ENCODE measurements at places on chromosomes 2 and 18.

- DNase-seq, result no peak
Observed at GRCh38 chr2:106147665-106148064, 46.4 kb downstream of the UXS1 start.

DNA sequence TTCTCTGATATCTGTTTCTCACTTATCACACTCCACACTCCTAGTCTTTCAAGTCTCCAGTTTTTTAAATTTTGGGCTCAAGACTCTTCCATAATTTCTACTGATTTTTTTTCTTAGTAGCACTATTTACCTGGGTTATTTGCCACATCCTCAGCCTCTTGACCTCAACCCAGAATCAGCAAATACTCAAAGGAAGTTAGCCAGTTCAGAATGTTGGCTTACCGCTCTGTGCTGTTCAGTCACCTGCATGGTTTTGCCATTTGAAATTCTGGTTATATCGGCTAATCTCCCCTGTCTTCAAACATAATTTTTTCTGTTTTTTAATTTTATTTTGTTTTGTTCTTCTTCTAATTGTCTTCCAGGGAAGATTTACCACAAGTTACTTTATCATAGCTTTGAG is 412.6 kb downstream of the PTH2R start:
- no peak for DNase-seq

- no peak for DNase-seq
Observed at GRCh38 chr18:59068276-59069071, 71.2 kb upstream of the SEC11C start.

- DNase-seq, result no peak
Observed at GRCh38 chr2:67896076-67896475, 166.7 kb downstream of the C1D start.

DNA sequence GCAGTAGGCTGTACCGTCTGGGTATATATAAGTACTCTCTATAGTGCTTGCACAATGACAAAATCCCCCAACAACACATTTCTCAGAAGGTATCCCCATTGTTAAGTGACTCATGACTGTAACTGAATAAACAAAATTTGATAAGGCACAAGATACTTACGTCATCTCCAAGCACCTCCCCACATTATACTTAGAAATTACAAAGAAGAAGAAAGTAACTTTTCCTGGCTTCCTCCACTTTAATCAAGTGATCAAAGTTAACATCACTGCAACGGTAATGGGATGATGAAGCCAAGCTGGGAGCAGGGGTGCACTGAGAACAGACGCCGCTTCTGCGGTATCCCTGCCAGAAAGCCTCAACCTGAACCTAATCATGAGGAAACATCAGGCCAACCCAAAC is 9.7 kb downstream of the TNS1 start:
- DNase-seq, result no peak

DNA sequence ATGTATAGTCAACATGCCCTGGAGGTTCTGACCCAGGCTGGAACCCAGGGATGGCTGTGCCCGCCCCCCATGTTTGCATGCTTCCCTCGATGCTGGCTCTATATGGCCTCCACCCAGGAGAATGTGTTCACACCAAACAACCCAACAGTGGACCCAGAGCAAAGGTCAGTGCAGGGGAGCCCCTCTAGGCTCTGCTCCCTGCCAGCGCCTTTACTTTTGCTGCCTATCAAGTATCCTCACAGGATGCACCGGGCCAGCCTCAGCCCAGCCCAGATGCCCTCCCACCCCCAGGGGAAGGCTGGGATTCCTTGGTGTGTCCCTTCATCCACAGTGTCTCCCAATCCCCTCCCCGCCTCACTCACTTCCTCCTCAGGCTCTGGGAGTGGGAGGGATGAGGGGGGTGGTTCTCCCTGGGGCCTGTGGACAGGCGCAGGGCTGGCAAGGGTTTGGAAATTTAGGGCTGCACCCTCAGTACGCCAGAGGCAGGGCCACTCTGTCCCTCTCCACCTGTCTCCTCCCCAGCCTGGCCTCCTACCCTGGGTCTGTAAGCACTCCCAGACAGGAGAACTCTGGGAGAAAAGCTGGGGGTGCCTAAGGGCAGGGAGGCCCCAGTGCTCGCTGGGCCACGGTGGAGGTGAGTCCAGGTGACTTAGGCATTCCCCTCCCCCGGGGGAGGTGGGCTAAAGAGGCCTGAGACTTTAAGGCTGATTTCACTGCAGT is 2.3 kb downstream of the ATP6V1B1 start:
- no peak for DNase-seq

GRCh38 chr2:201244829-201245228 is 15.5 kb upstream of the CASP8 start:
- DNase-seq, result no peak

- no peak for DNase-seq
Observed at GRCh38 chr2:71816815-71817214, 330.8 kb downstream of the CYP26B1 start.

- DNase-seq, result no peak
Observed at GRCh38 chr2:239005586-239005985, 157.7 kb downstream of the TWIST2 start.

GRCh38 chr2:26347286-26347865 is 787 bp upstream of the ADGRF3 start:
- no peak for DNase-seq

- DNase-seq, result no peak
Observed at GRCh38 chr2:177397481-177398289, 5.1 kb downstream of the AGPS start.

- no peak for DNase-seq
Observed at GRCh38 chr2:219547621-219548020, 3.8 kb downstream of the TMEM198 start.

GRCh38 chr18:67520351-67520921 is 3.9 kb upstream of the DSEL start:
- DNase-seq, result no peak

GRCh38 chr2:62467475-62468321 is 38.3 kb downstream of the TMEM17 start:
- DNase-seq, result no peak

DNA sequence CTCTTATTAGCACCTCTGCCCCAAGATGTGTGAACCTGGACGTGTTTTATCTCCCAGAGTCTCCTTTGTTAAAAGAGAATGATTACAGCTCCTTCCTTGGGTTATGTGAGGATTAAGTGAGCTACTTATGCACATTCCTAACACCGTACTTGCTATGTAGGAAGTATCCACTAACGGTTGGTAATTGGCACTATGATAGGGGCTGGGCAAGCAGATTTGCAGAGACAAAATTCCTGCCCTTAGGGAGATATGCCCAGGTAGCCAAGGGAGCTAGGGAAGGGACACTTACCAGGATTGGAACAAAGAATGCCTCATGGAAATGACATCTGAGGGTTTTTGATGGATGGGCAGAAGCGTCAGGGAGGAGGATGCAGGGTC is 11.5 kb upstream of the ALPK2 start:
- DNase-seq, result no peak

GRCh38 chr2:164597983-164598382 is 23.3 kb downstream of the GRB14 start:
- no peak for DNase-seq

DNA sequence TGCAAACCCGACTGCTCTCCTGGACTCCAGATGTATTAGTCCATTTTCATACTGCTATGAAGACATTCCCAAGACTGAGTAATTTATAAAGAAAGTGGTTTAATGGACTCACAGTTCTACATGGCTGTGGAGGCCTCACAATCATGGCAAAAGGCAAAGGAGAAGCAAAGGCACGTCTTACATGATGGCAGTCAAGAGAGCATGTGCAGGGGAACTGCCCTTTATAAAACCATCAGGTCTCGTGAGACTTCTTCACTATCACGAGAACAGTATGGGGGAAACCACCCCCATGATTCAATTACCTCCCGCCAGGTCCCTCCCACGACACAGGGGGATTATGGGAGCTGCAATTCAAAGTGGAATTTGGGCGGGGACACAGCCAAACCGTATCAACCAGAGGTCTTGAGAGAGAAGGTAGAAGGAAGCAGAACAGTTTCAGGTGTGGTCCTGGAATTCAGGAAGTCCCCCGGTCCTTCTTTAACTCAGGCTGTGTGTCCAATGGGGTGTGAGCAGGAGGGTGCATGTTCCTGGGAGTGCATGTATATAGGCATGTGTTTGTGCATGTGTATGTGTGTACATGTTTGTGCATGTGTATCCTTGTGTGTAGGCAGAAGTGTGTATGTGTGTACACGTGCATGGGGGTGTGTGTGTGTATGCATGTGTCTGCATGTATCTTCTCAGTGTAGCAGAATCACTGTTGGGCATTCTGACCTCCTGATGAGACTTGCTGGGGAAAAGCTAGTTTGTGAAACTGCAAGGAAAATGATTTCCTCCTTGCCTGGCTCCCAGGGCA is 46.2 kb downstream of the GREB1 start:
- DNase-seq, result no peak

GRCh38 chr18:28065793-28066186 is 111.1 kb downstream of the CDH2 start:
- no peak for DNase-seq

DNA sequence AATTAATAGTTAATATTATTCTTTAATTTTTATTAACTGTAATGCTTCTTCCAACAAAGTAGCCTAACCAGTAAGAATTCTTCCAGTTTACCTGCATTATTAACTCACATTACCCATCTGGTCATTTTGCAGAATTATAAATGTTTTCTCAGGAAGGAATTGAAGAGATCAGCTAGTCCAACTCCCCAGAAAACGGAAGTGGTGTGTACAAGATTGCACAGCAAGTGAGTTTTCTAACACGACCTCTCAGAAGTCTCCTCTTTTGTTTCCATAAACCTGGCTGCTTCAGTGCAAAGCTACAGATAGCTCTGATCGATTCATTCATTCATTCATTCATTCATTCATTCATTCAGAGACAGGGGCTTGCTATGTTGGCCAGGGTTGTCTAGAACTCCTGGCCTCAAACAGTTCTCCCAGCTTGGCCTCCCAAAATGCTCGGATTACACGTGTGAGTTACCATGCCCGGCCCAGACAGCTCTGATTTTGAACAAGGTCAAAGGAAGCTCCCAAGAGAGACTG is 128.8 kb upstream of the REV1 start:
- DNase-seq, result no peak

- DNase-seq, result no peak
Observed at GRCh38 chr2:95380280-95380679, 22.2 kb upstream of the FAHD2A start.

DNA sequence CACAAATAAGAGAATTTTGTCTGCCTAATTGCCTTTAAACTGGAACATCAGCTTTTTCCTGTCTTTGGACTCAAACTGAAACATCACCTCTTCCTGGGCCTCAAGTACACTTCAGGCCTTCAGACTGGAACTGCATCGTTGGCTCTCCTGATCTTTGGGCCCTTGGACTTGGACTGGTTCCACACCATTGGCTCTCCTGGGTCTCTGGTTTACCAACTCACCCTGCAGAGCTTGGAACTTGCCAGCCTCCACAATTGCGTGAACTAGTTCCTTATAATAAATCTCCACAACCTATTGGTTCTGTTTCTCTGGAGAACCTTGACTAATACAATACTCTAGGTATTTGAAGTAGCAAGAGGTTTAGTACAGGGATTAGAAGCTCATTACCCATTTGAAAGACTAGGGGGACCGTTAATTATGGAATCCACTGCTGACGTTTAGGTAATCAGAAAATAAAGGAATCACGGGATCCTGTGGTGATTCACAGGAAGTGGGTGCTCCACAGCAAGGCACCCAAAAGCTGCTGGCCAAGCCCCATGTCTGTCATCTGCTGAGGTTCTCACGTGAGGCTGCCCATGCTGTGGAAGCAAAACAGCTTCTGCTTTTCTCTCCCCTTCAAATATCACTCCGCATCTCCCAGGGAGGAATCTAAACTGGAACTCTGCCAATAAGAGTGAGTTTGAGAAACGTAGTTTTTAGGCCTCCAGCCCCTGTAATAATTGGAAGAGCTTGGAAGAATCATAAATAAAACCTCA is 20.0 kb upstream of the SGPP2 start:
- no peak for DNase-seq

DNA sequence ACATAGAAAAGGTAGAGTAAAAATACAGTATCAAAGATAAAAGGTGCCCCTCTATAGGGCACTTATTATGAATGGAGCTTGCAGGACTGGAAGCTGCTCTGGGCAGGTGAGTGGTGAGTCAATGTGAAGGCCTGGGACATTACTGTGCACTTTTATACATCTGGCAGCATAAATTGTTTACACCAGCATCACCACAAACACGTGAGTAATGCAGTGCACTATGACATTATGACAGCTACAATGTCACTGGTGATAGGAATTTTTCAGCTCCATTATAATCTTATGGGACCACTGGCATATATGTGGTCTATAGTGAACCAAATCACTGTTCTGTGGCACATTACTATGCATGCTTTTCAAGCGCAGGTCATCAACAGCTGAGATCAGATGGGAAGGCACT is 48.1 kb downstream of the TPGS2 start:
- no peak for DNase-seq

DNA sequence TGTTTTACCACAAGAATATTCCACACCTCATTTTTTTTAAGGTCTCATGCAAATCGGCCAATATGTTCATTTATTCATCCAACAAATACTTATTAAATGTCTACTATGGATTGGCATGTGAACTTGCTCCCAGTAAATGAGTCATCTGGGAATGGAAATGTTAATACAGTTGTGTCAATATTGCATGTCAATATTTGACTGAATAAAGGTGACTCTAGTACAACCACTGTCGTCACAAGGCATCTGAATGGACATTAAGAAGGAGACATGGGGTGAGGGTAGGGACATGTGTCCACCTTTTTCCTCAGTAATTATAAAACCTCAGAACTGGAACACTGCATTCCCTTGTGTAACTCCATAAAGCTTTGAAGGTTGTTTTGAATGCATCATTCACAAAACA is 365.4 kb downstream of the ADCYAP1 start:
- DNase-seq, result no peak

DNA sequence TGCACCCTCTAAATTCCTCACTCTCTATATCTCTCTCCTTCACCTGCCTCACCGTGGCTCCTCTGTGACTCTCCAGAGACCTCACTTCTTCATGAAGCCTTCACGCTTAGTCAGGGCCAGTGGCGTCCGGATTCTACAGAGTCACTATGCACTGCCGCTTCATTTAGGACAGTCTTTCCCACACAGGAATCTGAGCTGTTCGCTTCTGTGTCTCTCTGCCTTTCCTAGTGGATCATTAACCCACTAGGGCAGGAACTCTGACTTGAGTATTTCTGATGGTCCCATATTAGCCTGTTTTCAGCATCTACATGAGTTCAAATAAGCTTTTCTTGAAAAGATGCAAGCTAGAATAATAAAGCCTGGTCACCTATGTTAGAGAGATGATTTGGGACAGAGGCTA is 180.2 kb upstream of the DOK6 start:
- DNase-seq, result no peak

DNA sequence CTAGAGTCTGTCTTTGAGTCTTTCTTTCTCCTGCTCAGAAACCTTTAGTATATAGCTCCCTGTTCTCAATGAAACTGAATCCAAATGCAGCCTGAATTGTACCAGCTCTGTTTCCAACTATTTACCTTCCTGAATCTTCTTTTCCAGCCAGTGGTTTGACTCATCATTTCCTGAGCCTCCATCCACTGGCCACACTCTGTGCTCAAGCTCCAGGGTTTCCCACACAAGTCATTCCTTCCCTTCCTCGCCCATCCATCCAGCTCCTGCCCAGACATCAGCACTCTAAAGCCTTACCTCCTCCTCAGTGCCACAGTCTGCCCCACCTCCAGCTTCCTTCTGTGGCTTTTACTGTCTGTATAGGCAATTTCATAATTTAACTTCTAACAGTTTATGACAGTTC is 233.6 kb upstream of the RASGRP3 start:
- no peak for DNase-seq

GRCh38 chr2:222730366-222730999 is 59.0 kb downstream of the MOGAT1 start:
- no peak for DNase-seq

GRCh38 chr2:8329660-8330622 is 351.9 kb upstream of the ID2 start:
- DNase-seq, result no peak

- no peak for DNase-seq
Observed at GRCh38 chr2:112118148-112118547, 20.0 kb upstream of the FBLN7 start.
